ENCODE measurements at places on chromosomes 1 and 21.

DNA sequence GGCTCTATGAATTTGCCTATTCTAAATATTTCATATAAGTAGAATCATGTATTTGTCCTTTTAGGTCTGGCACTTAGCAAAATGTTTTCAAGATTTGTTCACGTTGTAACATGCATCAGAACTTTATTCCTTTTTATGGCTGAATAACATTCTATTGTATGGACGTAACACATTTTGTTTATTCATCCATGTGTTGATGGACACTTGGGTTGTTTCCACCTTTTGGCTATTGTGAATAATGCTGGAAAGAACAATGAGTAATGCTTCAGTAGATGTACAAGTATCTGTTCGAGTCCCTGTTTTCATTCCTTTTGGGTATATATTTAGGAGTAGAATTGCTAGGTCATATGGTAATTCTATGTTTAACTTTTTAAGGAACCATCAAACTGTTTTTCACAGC is 24.7 kb downstream of the SLC35A3 start:
- DNase-seq = no peak

DNA sequence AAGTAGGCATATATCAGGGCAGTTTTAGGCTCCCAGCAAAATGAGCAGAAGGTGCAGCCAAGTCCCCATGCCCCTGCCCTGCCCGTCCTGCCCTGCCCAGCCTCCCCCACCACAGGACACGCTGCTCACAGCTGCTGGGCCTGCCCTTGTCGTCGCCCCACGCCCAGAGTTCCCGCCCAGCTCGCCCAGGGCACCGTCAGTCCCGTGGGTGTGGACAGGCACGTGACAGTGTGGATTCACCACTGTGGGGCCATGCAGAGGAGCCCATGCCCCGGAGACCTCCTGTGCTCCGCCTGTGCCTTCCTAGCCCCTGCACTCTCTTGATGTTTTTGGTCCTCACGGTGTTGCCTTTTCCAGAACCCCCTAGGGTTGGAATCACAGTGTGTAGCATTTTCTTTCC is 7.0 kb downstream of the FAAP20 start:
- no peak for DNase-seq

DNA sequence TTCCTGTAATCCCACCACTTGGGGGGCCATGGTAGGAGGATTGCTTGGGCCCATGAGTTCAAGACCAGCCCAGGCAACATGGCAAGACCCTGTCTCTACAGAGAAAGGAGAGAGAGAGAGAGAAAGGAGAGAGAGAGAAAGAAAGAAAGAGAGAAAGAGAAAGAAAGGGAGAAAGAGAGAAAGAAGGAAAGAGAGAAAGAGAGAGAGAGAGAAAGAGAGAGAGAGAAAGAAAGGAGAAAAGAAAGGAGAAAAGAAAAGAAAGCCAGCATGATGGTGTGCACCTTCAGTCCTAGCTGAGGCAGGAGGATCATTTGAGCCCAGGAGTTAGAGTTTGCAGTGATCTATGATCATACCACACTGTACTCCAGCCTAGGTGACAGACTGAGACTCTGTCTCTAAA is 82.8 kb downstream of the DISP3 start:
- no peak for DNase-seq

DNA sequence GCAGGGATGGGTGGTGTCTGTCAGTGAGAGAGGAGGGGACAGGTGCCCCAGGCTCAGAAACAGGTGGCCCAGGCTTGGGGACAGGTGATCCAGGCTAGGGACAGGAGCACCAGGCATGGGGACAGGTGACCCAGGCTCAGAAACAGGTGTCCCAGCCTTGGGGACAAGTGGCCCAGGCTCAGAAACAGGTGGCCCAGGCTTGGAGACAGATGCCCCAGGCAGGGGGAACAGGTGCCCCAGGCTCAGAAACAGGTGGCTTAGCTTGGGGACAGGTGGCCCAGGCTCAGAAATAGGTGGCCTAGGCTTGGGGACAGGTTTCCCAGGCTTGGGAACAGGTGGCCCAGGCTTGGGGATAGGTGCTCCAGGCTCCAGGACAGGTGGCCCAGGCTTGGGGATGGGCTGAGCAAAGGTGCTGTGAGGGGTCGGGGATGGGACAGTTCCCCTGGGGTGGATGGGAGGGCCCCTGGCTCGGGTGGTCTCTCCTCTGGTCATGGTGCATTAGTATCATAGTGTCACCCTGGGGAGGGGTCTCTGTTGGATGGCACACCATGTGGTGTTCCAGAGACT is 87.7 kb upstream of the C1orf174 start:
- DNase-seq = no peak
